Tongue (tissue), 3 donors: ENCODE measurements at places on chromosomes 4 and X. TPM values are rescaled to one million over a fixed set of nuclear protein-coding genes. Genes with fewer than 3 reads are reported as not detected.
A peak's percentile ranks its signal among the peaks of the same experiment; 100 is the strongest.

GRCh38 chrX:39162322-39162735 is 361.1 kb downstream of the MID1IP1 start:
- DNase-seq: peak; percentile 48

DNA sequence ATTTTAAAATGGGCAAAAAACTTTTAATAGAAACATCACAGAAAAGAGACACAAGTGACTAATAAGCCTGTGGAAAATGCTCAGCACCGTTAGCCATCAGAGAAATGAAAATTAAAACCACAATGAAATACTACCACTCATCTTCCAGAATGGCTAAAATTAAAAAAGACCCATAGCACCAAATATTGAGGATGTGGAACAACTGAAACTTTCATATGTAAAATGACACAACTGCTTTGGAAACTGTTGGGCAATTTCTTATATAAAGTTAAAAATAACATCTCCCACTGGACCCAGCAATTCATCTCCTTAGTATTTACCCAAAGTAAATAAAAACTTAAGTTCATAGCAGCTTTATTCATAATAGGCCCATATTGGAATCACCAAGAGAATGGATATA is 94.2 kb downstream of the TENM3 start:
- no peak for DNase-seq

DNA sequence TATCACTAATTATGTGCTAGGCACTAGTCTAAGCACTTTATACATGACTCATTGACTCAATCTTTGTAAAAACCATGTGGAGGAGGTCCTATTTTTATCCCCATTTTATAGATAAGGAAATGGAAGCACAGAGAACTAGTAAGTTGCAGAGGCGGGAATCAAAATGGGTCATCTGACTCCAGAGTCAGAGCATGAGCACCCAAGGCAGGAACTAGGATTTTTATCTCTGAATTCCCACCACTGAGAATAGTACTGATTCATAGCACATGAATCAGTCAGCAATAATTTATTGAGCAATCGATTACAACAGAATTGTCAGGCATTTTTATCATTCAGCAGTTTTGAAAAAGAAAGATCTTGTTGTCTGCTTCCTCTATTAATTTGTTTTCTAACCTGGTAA is 19.3 kb downstream of the SCARB2 start:
- no peak for DNase-seq

GRCh38 chr4:128159967-128160366 is 98.9 kb downstream of the LARP1B start:
- no peak for DNase-seq

DNA sequence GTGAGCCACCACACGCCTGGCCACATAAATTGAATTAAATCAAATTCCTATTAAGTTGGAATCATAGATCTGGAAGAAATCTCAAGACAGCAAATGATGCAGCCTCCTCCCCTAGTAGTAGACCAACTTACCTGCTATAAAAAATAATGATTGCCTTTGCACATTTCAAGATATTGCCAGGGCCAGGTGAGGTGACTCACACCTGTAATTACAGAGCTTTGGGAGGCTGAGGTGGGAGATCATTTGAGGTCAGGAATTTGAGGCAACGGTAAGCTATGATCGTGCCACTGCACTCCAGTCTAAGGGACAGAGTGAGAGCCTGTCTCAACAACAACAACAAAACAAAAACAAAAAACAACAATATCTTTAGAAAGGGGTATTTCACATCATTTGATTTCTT is 17.0 kb upstream of the WWC2 start:
- no peak for DNase-seq

GRCh38 chr4:176653401-176654220 is 139.1 kb downstream of the VEGFC start:
- DNase-seq: peak; percentile 58

- no peak for DNase-seq
Observed at GRCh38 chr4:2047781-2048581, 11.1 kb upstream of the NAT8L start.

- no peak for DNase-seq
Observed at GRCh38 chr4:70927502-70928137, 25.5 kb downstream of the MOB1B start.

Gene OTUD6A
- not detected for total RNA-seq

Gene MSX1
- 3.7 TPM for total RNA-seq

Gene KCNE5
- total RNA-seq: 33.6 TPM
